ENCODE measurements at places on chromosomes 12 and 14.

DNA sequence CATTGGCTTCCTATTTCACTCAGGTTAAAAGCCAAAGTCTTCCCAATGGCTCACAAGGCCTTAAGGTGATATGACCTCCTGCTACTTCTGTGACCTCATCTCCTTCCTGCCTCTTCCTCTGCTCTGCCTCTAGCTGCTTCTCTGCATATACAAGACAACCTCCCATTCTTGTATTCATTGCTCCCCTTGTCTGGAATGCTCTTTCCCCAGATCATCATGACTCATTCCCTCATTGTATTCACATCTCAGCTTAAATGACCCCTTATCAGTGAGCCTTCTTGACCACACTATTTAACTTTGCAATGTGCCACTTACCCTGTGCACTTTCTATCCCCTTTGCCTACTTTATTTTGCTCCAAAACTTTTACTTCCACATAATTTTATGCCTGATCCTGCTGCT lies 90.2 kb downstream of the PPP1R12A start:
- DNase-seq: no peak

DNA sequence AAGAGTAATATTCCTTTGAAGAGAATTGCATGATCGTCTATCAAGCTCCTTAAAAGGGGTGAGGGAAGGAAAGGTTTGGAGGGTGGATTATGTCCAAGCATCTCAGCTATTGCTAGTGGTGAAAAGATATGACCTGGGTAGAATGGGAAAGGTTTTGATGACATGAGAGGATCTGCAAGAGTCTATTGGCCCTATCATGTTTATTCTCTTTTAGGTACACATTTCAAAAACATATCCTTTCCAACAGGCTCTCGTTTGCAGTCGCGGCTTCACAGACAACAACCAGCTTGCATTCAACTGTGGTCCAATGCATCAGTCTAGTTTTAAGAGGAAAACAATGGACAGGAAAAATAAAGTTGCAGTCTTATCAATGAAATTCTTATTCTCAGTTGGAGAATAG lies 17.1 kb downstream of the FOXG1 start:
- DNase-seq: no peak

GRCh38 chr12:39930101-39930500 lies 175.8 kb downstream of the SLC2A13 start:
- DNase-seq: no peak

DNA sequence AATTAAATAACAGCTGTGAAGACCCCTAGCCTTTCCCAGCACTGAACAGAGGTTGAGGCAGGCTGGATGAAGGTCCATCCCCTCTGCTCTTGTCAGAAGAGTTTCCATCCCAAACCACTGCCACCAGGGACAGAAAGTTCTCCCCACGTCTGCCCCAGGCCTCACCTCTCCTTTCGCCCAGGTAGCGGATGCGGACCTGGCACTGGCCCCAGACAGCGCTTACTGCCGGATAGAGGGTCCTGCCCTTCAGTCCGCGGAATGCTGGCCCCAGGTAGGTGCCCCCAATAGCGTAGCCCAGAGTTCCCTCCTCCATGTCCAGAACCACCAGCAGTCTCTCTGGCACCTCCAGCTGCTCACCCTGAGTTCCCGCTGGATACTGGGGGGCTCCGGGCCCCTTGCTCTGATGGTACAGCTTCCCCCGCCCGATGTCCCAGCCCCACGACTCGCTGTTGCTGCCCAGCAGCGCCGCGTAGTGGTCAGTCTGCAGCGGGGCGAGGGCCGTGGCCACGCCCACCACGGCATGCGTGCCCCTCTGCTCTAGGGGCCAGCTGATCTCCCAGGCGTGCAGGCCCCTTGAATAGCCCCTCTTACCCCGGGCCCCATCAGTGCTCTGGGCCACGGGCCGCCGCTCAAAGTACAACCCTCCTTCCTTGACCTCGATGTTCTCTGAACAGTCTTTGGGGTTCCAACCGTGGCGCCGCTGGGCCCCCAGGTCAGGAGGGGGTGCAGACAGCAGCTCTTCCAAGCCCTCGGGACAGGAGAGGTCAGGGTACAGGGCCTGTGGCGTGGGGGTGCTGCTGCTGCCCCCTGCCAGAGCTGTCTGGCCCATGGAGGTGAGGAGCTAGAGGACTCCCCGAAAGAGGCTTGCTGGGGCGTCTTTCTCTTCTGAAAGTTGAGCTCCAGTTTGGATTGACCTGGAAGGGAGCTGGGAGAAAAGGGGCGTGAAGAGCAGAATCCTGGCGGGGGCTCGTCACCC lies 742 bp downstream of the SPSB2 start:
- DNase-seq: peak; percentile 92

- no peak for DNase-seq
These were observed 1750.7 kb upstream of the FLRT2 start for GRCh38 chr14:83779266-83779665.

DNA sequence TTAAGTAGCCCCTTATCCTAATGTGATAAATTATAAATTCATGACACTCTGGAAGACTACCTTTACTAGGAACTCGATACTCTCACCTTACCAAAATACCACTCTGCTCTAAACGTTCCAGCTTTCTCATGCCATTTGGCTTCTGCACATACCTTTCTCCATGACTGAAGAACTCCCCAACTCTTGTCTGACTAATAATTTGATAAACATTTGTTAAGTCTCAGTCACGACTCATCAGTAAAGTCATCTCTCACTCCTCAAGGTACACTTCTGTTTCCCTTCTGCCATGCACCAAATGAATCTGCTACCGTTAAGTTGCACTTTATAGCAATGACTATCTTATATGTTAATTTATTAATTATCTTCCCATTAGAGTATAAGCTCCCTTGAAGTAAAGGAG lies 498.3 kb upstream of the NOVA1 start:
- DNase-seq: no peak

DNA sequence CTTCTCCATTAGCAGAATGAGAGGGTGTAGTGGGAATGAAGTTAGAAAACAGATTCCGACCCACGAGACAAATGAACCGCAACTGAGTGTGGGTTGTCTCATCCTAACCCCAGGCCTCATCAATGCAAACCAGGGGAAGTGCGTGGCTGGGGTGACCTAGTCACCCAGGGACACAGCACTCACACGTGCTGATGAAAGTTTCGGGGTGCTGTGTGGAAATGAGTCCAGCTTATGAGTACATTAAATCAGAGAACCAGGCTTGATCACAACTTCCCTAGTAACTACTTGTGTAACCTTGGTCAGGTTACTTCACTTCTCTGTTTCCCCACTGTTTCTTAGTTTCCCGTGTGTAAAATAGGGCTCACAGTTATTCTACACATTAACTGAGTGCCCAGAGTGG lies 95.4 kb upstream of the CDKN3 start:
- DNase-seq: no peak
